Stimulated activated CD4-positive, alpha-beta T cell treated with anti-CD3 and anti-CD28 coated beads, Interleukin-12 subunit alpha, Interleukin-12 subunit beta, amount 100 ng/mL, for 4 hours (primary cell): ENCODE measurements at places on chromosomes 3 and 15.

- no peak for DNase-seq
Observed at GRCh38 chr15:94263341-94264273, 32.2 kb downstream of the MCTP2 start.

DNA sequence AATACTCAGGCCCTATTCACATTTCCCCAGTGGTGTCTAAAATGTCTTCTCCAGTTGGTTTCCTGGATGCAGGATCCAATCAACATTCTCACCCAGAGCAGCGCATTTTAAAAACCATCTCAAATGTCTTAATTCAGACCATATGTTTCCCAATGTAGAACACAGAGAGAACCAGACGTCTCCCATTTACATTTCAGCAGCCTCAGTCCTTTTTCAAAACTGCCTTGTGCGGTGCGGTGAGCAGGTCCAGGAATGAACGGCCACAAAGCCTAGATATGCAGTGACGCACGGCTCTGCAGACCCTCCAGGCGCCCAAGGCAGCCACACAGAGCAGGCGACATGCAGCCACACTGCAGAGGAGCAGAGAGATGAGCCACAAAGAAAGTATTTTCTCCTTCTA is 66.1 kb upstream of the MEX3B start:
- DNase-seq = no peak

- no peak for DNase-seq
Observed at GRCh38 chr15:87326269-87326668, 930.3 kb downstream of the NTRK3 start.

- no peak for DNase-seq
Observed at GRCh38 chr15:87739081-87739480, 517.5 kb downstream of the NTRK3 start.

GRCh38 chr3:11826628-11827265 is 19.9 kb downstream of the TAMM41 start:
- no peak for DNase-seq

DNA sequence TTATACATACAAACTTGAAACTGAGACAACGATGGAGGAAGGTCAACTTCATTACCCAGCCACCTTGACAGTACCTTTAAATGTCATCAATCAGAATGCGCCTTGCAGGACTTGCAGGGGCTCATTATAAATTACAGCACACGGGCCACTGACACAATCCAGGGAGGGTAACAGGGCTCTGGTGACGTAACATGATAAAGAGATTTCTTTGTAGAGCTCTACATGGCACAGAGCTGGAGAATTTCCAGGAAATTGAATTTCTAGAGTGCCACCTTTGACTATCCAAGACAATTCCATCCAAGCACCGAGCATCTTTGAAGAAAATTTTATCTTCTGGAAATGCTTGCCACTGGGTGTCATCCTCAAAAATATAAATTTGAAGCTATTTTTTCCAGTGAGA is 486.0 kb downstream of the FOXP1 start:
- no peak for DNase-seq

DNA sequence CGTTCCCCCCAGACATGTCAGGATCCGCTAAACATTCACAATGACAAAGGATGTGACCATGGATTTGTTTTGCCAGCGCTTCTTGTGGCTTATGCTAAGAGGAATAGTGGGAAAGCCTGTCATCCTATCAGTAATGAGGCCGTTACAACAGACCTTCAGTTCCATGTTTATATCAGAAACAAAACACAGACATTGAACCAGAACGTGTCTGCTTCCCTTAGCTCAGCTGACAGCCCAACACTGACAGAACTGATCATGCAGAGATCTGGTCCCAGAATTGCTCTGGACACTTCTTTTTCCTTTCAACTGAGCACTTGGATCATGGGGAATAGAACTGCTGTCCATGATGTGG is 58.3 kb upstream of the MYZAP start:
- no peak for DNase-seq

DNA sequence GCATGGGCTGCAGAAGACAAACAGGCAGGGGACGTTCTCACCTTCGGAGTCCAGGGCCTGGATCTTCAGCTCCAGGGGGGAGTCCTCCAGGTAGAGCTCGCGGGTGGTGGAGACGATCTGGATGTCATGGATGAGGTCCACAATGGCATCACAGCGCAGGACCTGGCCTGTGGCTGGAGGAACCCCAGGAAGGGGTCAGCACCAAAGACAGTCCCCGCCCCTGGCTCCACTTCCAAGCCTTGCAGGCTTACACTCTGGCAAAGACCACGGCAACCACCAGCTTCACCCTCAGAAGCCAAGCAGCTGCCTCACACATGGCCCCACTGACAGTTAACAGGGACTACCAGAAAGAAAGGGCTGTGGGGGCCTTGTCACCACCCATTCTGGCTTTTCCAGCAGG is 22.8 kb downstream of the NUP210 start:
- no peak for DNase-seq

- no peak for DNase-seq
Observed at GRCh38 chr15:80550219-80550907, 144.7 kb upstream of the ABHD17C start.

GRCh38 chr15:47431501-47431900 is 285.8 kb upstream of the SEMA6D start:
- DNase-seq = no peak

- no peak for DNase-seq
Observed at GRCh38 chr3:179321668-179322285, 1.1 kb upstream of the ZNF639 start.

GRCh38 chr15:52098323-52098722 is 14.3 kb downstream of the BCL2L10 start:
- no peak for DNase-seq

DNA sequence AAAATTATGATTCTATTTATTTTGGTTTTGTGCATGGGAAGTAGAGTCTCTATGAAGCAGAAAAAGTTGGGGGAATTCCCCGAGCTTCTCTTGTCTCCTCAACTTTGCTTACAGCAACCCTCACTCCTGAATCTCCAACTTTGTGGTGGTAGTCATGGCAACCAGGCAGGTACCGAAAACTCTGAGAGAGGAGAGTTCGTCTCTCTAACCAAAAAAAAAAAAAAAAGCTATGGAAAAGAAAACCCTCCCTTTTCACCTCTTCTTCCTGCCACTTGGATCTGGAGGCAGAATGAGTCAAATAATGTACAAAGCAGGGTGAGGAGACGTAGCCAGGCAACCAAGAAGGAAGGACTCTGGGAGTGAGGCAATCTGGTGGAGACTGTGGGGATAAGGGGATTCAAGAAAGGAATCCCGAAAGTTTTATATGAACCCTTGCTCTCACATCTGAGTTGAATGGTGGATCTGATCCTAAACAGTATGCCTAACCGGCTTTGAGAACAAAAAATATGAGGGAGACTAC is 108.1 kb downstream of the PLOD2 start:
- no peak for DNase-seq

GRCh38 chr3:24197809-24198208 is 252.7 kb downstream of the NR1D2 start:
- DNase-seq = no peak

DNA sequence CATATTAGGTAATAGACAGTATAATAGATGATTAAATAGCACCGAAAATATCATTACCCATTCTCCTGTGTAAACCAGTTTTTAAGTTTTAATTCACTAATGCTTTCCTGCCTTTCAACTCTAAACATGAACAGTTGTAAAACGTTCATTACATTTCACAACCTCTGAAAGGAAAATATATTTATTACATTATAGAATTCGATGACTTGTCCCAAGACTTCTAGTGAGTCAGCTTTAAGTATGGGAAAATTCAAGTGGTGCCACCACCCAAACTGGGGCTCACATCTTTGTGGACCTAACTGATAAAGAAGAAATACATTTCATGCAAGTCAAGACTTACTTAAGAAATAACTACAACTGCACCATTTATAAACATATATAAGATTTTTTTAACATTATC is 2.0 kb downstream of the TRIM59 start:
- no peak for DNase-seq

GRCh38 chr15:96053031-96053780 is 277.3 kb upstream of the NR2F2 start:
- DNase-seq = no peak

GRCh38 chr3:153619268-153619667 is 457.2 kb downstream of the RAP2B start:
- no peak for DNase-seq

- no peak for DNase-seq
Observed at GRCh38 chr3:81198756-81199155, 562.7 kb downstream of the GBE1 start.
